ENCODE measurements at places on chromosomes 7 and 10.

GRCh38 chr10:98267894-98268693 is at the start of gene LOXL4:
Gene LOXL4 (minus strand): TSS chr10:98268194. CDS start chr10:98263019, 5,175 bp downstream.
- H3K4me3 ChIP-seq = peak within 1 kb of the TSS; percentile 59
- no peaks in the 10 kb centered on the region for H3K36me3 ChIP-seq
- no peaks in the 10 kb centered on the region for H3K27me3 ChIP-seq
- no peaks in the 10 kb centered on the region for H3K4me1 ChIP-seq

DNA sequence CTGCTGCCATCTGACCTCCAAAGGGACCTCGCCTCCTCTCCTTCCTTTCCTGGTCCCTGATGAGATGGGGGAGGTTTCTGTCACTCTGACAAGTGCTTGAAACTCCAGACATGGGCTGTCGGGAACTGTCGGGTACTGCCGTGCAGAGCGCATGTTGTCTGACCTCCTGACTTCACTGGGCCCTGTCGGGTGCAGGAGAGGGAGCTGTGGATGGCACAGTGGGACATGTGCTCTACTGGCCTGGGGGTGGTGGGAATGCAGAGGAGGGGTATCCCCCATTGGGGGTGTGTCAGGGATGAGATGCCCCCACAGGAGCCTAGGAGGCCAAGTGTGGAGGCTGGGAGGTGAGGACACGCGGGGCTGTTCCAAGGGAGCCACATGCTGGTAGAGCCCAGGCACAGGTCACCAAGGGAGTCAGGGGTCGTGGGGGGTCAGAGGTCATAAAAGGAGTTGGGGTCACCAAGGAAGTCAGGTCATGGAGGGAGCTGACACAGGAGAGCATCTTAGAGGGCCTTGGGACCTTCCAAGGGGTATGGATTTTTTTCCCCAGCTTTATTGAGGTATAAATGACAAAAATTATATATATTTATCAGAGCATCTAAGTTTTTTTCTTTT is 30.9 kb downstream of the TMEM120A start:
- H3K36me3 ChIP-seq = peaks cover 1% of the 10 kb centered on the region
- DNase-seq = no peak
- H3K4me1 ChIP-seq = no peaks in the 10 kb centered on the region
- H3K27ac ChIP-seq = peak overlapping the region; percentile 85

- H3K36me3 ChIP-seq = no peaks in the 10 kb centered on the region
- no peak for DNase-seq
- H3K27ac ChIP-seq = no peak overlapping the region
- no peaks in the 10 kb centered on the region for H3K27me3 ChIP-seq
- no peaks in the 10 kb centered on the region for H3K4me1 ChIP-seq
- H3K4me3 ChIP-seq = no peak overlapping the region
Measured at GRCh38 chr10:99143011-99143410, 92.6 kb downstream of the HPSE2 start.

DNA sequence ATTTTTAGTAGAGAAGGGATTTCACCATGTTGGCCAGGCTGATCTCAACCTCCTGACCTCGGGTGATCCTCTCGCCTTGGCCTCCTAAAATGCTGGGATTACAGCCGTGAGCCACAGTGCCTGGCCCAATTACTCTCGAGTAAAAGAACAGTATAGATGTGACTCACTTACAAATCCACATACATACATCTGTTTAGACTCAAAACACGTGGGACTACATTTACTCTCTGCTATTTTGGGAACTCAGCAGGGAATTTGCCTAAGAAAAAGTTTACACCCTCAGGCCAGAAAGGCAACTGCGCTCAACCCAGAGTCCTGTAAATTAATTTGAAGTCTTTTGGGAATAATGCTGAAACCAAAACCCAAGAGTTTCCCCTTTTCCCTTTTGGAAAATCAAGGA is 289.7 kb downstream of the KLF6 start:
- DNase-seq = no peak
- H3K36me3 ChIP-seq = no peaks in the 10 kb centered on the region
- H3K27me3 ChIP-seq = no peaks in the 10 kb centered on the region

DNA sequence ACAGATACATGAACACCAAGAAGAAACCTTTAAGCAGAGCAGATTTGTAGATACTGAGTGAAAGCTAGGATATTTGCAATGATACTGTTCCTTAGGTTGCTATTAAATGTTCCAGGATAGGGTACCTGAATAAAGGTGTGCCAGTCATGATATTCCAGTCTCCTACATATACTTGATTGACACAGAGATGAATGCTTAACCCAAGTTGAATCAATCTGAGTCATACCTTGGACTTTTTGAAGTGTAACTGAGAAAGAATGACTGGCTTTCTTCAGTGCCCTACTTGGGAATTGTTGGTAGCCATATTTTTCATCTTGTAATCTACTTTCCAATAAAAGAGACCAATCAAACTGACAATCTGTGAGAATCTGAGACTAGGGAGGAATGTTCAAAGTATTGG is 805.7 kb upstream of the GHITM start:
- DNase-seq = no peak

DNA sequence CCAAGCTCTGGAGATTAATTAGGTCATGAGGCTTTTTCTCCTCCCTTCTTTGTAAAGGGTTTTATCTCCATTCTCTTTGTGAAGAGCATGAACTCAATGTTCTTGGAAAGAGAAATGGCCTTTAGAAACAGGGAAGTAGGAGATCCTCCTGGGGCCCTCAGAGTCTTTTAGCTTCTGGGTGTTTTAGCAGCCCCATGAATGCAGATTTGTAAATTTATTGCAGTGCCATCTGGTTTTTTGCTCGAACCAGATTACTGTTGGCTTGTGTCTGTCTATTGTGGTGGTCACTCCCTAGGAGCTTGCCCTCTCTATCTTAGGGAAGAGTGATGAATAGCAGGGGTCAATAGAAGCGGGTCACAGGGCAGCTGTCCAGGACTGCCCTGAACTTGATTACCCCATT is 110.6 kb downstream of the BTRC start:
- no peak overlapping the region for H3K4me3 ChIP-seq
- no peaks in the 10 kb centered on the region for H3K27me3 ChIP-seq
- H3K27ac ChIP-seq = no peak overlapping the region
- no peak for DNase-seq
- no peaks in the 10 kb centered on the region for H3K4me1 ChIP-seq

GRCh38 chr10:113177156-113177935 is 227.3 kb downstream of the TCF7L2 start:
- H3K27me3 ChIP-seq = no peaks in the 10 kb centered on the region
- H3K4me3 ChIP-seq = no peak overlapping the region
- no peaks in the 10 kb centered on the region for H3K4me1 ChIP-seq
- H3K36me3 ChIP-seq = no peaks in the 10 kb centered on the region

DNA sequence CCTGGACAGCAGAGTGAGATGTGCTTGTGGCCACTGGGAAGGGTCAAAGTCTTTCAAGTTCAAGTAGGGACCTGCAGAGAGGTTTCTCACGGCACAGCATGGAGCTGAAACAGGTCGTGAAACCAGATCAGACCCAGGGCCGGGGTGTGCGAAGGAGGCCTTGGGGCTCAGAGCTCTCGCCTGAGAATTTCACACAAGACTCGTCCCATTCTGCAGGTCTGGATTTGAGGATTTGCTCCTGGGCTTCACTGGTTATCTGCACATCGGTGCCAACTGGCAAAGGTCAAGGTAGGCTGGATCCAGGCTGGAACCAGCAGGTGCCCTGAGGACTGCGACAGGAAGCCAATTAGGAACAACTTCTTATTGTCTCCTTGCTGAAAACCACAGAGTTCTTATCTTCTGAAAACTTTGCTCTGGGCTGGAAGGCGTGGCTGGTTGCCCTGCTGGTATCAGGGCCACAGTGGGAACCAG is 24.0 kb upstream of the GTF2I start:
- no peaks in the 10 kb centered on the region for H3K36me3 ChIP-seq
- H3K27me3 ChIP-seq = no peaks in the 10 kb centered on the region
- no peak overlapping the region for H3K27ac ChIP-seq

- no peaks in the 10 kb centered on the region for H3K4me1 ChIP-seq
- no peak overlapping the region for H3K4me3 ChIP-seq
- DNase-seq = no peak
- H3K27me3 ChIP-seq = no peaks in the 10 kb centered on the region
- H3K36me3 ChIP-seq = no peaks in the 10 kb centered on the region
Measured at GRCh38 chr10:121033366-121033765, 182.2 kb downstream of the WDR11 start.

- H3K27me3 ChIP-seq = no peaks in the 10 kb centered on the region
- DNase-seq = no peak
- H3K36me3 ChIP-seq = no peaks in the 10 kb centered on the region
- H3K4me1 ChIP-seq = no peaks in the 10 kb centered on the region
- no peak overlapping the region for H3K27ac ChIP-seq
Measured at GRCh38 chr7:117282239-117282812, 40.5 kb downstream of the WNT2 start.

DNA sequence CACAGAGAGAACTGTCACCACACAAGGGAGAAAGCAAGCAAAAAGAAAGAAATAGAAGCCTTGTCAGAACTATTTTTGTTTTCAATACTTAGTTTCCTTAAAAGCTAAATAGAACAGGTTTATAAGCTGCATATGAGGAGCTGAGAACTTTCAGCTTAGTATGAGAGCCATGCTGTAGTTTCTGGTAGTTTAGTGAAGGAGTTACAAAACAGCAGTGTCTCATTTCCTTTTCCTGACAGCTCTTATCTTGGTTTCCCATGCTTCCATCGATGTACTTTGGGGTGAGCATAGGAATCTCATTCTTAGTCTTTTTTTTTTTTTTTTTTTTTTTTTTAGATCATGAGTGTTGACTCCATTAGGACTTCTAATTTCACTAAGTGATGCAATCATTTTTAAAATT is 8.6 kb upstream of the CHRM2 start:
- H3K4me1 ChIP-seq = no peaks in the 10 kb centered on the region
- no peaks in the 10 kb centered on the region for H3K36me3 ChIP-seq
- H3K27ac ChIP-seq = no peak overlapping the region
- DNase-seq = no peak
- H3K4me3 ChIP-seq = no peak overlapping the region

DNA sequence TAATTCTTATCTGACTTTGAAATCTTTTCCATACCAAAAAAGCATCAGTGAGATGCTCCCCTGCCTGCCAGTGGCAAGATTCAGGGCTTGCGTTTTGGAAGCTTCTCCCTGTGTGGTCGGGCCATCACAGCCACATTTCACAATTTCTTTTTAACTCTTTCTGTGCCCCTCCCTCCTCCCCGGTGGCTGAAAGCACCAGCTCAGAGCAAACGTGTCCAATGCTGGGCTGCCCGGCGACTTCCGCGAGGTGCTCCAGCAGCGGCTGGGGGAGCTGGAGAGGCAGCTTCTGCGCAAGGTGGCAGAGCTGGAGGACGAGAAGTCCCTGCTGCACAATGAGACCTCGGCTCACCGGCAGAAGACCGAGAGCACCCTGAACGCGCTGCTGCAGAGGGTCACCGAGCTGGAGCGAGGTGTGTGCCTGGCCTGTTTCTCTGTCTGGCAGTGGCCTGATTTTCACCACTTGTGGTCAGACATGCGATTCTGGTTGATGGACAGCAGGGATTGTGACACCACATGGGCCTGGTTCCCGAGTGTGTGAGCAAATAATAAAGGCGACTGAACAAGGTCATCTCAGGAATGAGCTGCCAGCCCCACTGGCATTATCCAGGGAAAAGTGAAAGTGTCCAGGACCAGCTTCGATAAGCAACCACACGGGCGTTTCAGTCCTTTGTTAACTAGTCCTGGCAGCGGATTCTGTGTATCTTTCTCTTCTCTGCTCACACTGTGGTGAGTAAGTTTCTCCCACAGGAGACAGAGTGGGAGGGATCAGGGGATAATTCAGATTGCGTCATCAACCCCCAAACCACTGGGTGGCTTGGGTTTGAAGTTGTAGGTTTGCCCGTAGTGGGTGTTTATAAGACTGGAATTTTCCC is 2.6 kb downstream of the NPTX2 start:
- no peak overlapping the region for H3K27ac ChIP-seq
- no peaks in the 10 kb centered on the region for H3K36me3 ChIP-seq
- H3K4me3 ChIP-seq = no peak overlapping the region
- peaks cover 22% of the 10 kb centered on the region for H3K4me1 ChIP-seq
- H3K27me3 ChIP-seq = no peaks in the 10 kb centered on the region

GRCh38 chr10:118662228-118663035 is 67.0 kb upstream of the PRLHR start:
- H3K27ac ChIP-seq = no peak overlapping the region
- no peaks in the 10 kb centered on the region for H3K27me3 ChIP-seq
- no peaks in the 10 kb centered on the region for H3K4me1 ChIP-seq
- no peaks in the 10 kb centered on the region for H3K36me3 ChIP-seq
- DNase-seq = no peak

GRCh38 chr10:67239864-67240497 is 314.1 kb downstream of the LRRTM3 start:
- DNase-seq = no peak
- H3K27ac ChIP-seq = no peak overlapping the region
- no peak overlapping the region for H3K4me3 ChIP-seq
- no peaks in the 10 kb centered on the region for H3K4me1 ChIP-seq

- no peaks in the 10 kb centered on the region for H3K36me3 ChIP-seq
- no peaks in the 10 kb centered on the region for H3K4me1 ChIP-seq
- no peak overlapping the region for H3K27ac ChIP-seq
- H3K27me3 ChIP-seq = no peaks in the 10 kb centered on the region
- peak; percentile 53 for DNase-seq
- no peak overlapping the region for H3K4me3 ChIP-seq
Measured at GRCh38 chr7:149638566-149639320, 134.6 kb downstream of the ZNF467 start.

DNA sequence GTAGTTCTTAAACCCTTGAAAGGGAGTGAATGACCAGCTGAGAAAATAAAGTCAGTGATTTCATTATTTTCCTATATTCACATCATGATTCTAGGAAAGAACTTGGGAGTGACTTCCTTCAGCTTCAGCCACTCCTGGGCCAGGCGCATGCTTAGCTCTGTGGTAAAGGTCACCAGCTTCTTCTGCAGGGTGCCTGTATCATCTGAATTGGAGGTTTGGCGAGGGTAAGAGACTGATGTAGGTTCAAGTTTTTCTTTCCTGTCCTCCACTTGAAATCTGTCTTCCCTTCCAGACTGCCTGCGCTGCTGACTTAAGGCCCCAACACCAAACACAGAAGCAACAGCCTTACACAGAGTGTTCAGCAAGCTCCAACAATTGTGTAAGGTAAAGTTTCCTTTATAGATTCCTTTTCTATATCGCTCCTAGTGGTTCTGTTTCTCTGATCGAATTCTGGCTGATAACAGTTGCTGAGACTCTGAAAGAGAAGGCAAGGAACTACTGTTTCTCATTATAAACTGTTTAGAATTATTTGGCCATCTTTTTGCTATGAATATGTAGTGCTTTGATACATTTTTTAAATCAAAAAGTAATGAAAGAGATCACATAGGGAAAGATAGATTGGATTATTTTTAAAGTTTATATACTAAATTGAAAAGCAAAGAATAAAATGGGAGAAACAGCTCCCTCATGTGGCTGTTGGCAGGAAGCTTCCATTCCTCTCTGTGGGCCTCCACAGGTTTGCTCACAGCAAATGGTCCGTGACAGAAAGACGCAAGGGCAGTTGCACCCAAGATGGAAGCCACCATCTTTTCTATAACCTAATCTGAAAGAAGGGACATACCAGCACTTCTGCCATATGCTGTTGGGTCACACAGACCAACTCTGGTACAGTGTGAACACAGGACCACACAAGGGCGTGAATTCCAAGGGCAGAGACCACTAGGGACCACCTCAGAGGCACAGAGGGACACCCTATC is 14.0 kb downstream of the GATAD1 start:
- no peak overlapping the region for H3K4me3 ChIP-seq
- no peak for DNase-seq
- H3K27ac ChIP-seq = no peak overlapping the region
- H3K36me3 ChIP-seq = peaks cover 26% of the 10 kb centered on the region
- no peaks in the 10 kb centered on the region for H3K27me3 ChIP-seq

GRCh38 chr7:151777908-151778670 is 98.8 kb downstream of the PRKAG2 start:
- no peaks in the 10 kb centered on the region for H3K27me3 ChIP-seq
- no peak overlapping the region for H3K27ac ChIP-seq
- H3K36me3 ChIP-seq = no peaks in the 10 kb centered on the region
- H3K4me3 ChIP-seq = no peak overlapping the region
- H3K4me1 ChIP-seq = no peaks in the 10 kb centered on the region
